NCI-H1048 (cell line): ENCODE measurements at places on chromosomes 1 and 21.

- DNase-seq = no peak
Observed at GRCh38 chr1:59110271-59110670, 186.6 kb upstream of the FGGY start.

- no peak for DNase-seq
Observed at GRCh38 chr1:59356627-59357026, 59.7 kb downstream of the FGGY start.

- no peak for DNase-seq
Observed at GRCh38 chr21:27787046-27787445, 820.2 kb upstream of the ADAMTS5 start.

DNA sequence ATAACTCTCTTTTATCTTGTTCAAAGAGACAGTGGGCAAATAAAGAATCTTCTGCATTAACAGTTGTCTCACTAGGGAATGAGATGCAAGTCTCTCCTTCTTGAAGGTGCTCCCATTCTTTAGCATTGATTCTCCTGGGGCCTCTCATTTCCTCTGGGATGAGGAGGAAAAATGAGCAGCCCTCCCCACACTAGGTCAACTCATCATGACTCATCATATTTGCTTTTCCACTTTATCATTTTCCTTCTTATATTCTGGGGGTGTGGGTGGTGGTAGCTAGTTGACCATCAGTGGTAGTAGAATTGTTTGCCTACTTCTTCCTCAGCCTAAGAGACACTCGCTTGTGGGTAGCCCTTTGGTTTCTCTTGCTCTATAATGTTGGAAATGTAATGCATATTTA is 182.0 kb upstream of the C1orf87 start:
- DNase-seq = no peak

DNA sequence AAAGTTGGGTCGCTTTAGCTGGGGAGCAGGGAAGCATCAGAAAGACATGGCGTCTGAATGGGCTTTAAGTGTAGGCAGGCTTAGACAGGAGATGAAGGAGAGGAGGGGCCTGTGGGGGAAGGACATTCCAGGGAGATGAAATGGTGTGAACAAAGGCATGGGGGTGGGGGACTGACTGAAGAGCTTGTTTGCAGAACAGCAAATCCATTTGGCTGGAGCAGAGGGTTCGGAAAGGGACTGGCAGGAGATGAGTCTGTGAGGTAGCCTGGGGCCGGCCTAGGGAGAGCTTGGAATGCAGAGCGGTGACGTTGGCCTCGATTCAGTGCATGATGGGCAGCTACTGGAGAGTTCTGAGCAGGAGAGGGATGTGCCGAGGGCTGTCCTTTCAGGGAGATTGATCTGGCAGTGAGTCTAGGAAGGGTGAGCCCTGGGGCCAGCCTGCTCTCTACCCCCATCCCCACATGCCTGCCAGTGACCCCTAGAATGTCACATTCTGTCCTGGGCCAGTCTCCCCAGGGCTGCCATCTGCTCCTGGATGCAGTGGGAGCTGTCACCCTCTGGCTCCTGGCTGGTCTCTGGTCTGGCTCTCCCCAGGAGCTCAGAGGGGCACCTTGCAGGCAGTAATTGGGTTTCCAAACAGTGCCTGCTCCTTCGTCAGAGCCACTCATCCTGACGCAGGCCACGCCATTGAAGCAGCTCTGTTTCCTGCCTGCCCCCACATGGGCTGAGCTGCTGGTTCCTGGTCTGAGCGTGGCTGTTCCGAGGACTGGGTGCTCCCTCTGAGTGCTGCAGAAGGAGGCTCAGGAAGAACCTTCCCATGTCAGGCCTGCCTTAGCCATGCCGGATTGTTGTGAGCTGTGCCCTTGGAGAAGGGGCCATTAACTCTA is 22.3 kb upstream of the TMEM222 start:
- DNase-seq = no peak

DNA sequence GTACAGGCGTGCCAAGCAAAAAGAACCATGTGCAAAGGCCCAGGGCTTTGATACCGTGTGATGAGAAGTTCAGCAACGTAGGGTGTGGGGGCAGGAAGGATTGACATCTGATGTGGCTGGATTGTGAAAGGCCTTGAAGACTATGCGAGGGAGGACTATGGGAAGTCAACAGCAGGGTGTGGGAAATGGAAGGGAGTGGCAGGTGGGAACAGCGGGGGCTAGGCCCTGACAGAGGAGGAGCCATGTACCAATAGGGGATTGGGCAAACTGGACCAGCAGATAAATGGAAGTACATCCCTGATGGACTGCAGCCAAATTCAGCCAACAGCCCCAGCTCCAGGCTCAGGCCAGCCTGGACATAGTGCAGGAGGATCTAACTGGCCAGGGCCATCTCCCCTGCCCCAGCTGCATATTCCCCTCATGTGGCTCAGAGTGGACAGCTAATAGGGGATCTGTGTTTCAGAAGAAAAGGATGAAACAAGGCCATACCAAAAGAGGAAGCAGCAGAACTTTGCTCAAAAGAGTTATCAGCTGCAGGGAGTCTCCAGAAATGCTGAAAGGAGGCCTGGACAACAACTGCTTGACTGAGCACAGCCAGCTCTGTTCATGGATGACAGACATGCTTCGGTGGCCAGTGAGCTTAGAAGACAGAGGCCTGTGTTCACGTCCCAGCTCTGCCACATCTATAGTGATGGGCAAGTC is 140.2 kb upstream of the SGIP1 start:
- no peak for DNase-seq

GRCh38 chr1:168879896-168880734 is 151.1 kb upstream of the DPT start:
- DNase-seq = no peak

DNA sequence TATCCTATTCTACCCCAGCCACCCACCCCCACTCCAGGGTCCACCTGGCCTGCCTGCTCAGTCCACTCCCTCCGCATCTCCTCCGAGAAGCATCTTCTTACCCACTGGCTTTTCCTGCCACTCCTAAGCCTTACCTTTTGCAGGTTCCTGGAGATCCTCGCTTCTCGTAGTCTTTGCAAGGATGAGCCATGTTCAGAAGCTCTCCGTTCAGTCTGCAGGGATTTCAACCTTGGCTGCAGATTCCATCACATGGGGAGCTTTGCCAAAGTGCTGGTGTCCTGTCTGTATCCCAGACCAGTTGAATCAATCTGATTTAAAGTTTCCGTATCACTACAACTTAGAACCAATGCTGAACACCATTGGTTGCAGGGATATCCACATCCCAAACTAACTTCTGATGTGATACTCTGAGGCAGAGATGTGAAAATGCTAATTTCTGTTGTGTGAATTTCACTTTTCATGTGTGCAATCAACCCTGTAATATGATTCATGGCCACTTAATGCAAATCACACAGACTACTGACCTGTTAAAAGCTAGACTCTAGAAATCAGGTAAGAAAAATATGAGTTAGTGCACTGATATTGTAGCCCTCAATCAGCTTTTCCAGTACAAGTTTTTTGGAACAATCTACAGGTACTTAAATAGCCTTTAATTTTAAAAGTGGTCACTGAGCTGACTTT is 61.9 kb downstream of the CAPN2 start:
- no peak for DNase-seq

GRCh38 chr1:41573785-41574713 is 89.6 kb upstream of the EDN2 start:
- peak; percentile 21 for DNase-seq

GRCh38 chr1:156164125-156164831 is 10.9 kb downstream of the SEMA4A start:
- DNase-seq = no peak

- DNase-seq = no peak
Observed at GRCh38 chr1:107359472-107360241, 218.8 kb downstream of the NTNG1 start.

GRCh38 chr1:2046174-2046917 is 3.9 kb upstream of the PRKCZ start:
- no peak for DNase-seq

- no peak for DNase-seq
Observed at GRCh38 chr1:227886993-227887696, 60.6 kb downstream of the WNT9A start.

DNA sequence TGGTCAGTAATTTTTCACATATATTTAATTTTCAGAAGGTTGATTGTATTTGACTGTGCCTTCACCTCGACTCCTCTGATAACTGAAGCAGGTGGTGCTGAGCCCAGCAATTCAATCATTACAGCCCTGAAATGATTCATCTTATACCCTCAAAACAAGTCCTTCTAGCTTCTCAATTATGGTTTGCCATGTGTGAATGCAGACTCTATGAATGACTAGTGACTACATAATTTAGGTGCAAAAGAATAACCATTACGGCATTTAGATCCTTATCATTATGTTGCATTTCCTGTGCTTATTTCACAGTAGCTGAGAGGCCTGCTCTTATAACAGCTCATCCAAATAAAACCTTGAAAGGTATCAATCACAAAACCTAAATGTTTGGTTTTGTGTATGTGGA is 54.0 kb upstream of the COL11A1 start:
- no peak for DNase-seq

GRCh38 chr1:209387969-209388329 is 195.6 kb upstream of the CAMK1G start:
- DNase-seq = no peak

DNA sequence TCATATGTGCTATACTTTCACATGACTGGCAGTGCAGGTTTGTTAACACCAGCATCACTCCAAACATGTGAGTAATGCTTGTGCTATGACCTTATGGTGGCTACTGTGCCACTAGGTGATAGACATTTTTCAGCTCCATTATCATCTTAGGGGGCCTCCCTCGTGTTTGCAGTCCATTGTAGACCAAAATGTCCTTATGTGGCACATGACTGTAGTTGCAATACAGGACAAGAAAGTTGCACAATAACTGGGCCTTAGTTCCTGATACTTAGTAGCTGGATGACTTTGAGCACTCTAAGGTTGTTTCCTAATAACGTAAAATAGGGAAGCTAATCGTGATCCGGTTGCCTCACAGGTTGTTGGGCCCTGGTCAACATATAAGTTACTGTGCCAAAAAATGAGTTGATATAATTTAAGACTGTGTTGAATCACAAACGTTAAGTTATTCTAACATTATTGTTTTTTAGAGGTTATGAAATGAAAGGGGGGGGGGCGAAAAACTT is 511 bp upstream of the SNX27 start:
- no peak for DNase-seq

DNA sequence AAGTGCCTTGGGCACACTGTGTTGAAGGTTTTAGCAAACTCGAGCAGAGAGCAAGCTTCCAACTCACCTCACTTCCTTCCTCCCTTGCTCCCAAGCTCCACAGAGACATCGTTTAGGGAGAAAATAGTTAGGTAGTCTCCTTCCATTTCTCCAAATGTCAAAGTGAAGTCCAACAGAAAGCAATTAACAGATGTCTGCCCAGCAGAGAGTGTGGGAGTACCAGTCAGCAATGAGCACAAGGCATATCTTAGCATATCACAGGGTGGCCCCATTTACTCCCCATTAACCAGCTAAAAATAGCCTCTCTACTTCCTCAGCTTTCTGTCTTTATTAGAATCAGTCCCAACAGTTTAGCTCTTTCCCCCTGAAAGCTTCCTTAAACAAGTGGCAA is 334.2 kb upstream of the CAMK1G start:
- DNase-seq = no peak

- no peak for DNase-seq
Observed at GRCh38 chr1:238562341-238562740, 671.6 kb upstream of the ZP4 start.

DNA sequence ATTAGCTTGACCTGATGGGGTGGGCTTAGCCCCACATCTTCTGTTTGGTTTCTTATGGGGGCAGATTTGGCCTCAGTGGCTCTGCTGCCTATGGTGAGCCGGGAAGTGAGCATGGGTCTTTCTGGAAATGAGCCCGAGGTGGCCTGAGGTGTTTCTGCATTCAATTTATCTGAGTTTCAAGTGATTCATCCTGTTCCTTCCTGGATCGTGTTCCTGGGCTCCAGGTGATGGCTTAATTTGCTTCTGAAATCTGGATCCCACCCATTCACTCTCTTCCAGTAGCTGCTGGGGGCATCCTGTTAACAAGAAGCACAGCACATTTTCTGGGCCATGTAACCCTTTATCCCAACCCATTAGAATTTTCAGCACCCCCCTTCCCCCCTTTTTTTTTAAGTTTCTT is 324.6 kb downstream of the CAMTA1 start:
- DNase-seq = no peak

DNA sequence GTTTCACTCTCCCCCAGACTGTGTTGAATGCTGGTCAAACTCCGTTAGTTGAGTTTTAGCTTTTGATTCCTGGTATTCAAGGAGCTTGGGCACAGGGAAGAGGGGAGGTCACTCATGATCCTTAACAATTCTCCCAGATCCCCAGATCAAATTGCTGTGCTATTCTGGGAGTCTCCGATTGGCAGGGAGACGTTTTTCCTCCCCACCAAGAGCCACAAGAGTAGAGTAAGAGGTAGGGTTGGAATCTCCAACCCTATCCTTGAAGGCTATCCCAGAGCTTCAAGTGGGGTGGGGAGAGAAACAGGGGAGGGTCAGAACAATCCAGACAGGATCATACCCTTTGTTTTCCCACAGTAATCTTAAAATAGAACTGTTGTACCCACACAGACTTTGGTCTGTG is 576 bp upstream of the TPM3 start:
- no peak for DNase-seq

GRCh38 chr21:29786496-29787360 is 153.1 kb downstream of the GRIK1 start:
- DNase-seq = no peak

GRCh38 chr21:26777166-26777565 is 68.0 kb downstream of the ADAMTS1 start:
- DNase-seq = no peak

GRCh38 chr1:51649593-51650091 is 32.8 kb downstream of the OSBPL9 start:
- no peak for DNase-seq

- no peak for DNase-seq
Observed at GRCh38 chr1:151616505-151616849, 4.6 kb downstream of the SNX27 start.

DNA sequence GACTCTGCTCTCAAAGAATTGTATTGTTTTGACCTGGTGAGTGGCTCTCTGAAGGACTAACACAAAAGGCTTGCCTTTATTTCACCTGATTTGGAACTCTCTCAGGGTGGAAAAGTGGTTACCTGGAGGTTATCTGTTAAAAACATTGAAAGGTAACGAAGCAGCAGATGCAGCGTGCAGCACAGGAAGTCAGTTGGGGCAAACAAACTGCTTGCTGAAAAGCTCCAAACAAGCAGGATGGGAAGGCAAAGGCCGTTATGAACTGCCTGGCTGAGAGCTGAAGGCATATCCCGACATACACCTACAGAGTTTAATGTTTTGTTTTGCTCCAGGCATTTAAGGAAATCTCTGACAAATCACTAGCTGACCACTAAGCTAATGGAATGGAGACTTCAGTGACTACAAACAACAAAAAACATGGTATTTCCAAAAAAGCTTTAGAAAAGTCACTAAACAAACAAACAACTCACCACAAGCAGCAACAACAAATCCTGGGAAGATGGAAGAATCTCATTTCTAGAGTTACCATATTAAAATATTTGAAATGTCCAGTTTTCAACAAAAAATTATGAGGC is 44.3 kb upstream of the BATF3 start:
- DNase-seq = no peak

DNA sequence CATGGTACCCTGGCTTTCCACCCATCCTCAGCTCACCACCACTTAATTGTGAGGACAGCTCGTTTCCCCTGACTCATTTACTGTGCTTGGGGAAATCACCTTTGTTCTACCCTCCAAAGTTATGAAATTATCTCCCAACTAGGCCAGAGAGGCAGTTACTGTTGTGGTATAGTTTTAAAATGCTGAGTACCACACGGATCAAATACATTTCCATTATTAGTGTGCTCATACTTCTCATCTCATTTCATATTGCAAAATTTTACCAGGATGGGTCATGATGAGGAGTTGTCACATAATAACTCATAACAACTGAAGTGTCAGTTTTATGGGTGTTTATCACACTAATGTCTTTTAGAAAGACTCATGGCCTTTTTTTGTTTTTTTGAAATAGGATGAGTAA is 9.2 kb upstream of the OR2B11 start:
- DNase-seq = no peak
